SJSA1 (cell line): ENCODE measurements at places on chromosomes 2 and 18. TPM values are rescaled to one million over a fixed set of nuclear protein-coding genes. Genes with fewer than 3 reads are reported as not detected.
A peak's percentile ranks its signal among the peaks of the same experiment; 100 is the strongest.

DNA sequence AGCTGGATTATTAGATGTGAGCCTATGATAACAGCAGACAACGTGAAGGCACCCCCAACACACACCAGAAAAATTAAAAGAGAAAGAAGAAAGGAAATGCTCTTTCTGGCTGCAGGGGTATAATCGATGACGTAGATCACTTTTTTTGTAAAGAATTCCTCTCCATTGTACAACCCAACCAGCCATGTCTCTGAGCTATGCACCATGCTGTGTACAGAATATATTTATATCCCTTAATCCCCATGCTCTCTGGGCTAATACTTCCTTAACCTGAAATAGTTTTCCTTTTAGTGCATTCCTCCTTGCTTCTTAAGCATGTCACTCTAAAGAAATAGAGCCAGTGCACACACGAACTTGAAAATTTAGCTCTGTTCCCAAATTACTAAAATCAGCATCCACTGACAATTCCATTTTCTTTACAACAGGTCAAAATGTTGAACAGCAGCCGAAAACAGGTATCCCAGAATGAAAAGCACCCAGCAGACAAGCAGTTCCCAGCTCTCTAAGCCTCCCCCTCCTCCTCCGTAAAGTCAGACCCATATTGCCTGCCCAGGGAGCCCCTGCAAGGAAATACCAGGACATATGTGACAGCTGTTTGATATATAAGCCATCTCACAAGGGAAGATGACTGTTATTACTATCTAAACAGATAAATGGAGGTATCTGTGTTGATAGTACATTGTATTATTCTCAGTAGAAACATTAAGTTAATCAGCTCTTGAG, 247.4 kb upstream of the RAB6C start:
- H3K4me3 ChIP-seq, result no peak overlapping the region
- H3K27ac ChIP-seq, result no peak overlapping the region
- H3K4me1 ChIP-seq, result no peaks in the 10 kb centered on the region

GRCh38 chr2:167212014-167212648, 323.9 kb downstream of the XIRP2 start:
- H3K4me3 ChIP-seq, result no peak overlapping the region
- H3K4me1 ChIP-seq, result no peaks in the 10 kb centered on the region
- no peaks in the 10 kb centered on the region for H3K36me3 ChIP-seq
- peak; percentile 47 for DNase-seq

DNA sequence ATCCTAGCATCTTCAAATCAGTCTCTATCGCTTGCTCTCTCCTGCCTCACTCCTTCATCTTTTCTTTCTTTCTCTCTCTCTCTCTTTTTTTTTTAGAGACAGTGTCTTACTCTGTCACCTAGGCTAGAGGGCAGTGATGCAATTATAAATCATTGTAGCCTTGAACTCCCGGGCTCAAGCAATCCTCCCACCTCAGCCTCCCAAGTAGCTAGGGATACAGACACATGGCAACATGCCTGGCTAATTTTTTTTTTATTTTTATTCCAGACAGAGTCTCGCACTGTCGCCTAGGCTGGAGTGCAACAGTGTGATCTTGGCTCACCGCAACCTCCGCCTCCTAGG, 10.6 kb upstream of the SLC66A3 start:
- H3K36me3 ChIP-seq, result no peaks in the 10 kb centered on the region
- H3K4me3 ChIP-seq, result no peak overlapping the region
- H3K27me3 ChIP-seq, result peaks cover 4% of the 10 kb centered on the region; the same call in 1 of the 2 replicates
- no peak overlapping the region for H3K27ac ChIP-seq

- no peaks in the 10 kb centered on the region; the same call in 1 of the 2 replicates for H3K4me1 ChIP-seq
- no peak overlapping the region for H3K4me3 ChIP-seq
- no peak overlapping the region for H3K27ac ChIP-seq
- peaks cover 31% of the 10 kb centered on the region for H3K27me3 ChIP-seq
- H3K36me3 ChIP-seq, result no peaks in the 10 kb centered on the region
- no peak for DNase-seq
Observed at GRCh38 chr2:241842067-241842415, 16.7 kb downstream of the PDCD1 start.

- no peaks in the 10 kb centered on the region for H3K4me1 ChIP-seq
- H3K27ac ChIP-seq, result no peak overlapping the region
- H3K4me3 ChIP-seq, result no peak overlapping the region
- peaks cover 9% of the 10 kb centered on the region; the same call in 1 of the 2 replicates for H3K27me3 ChIP-seq
- no peak for DNase-seq
- H3K36me3 ChIP-seq, result no peaks in the 10 kb centered on the region
Observed at GRCh38 chr2:108898315-108899082, 90.5 kb downstream of the EDAR start.

DNA sequence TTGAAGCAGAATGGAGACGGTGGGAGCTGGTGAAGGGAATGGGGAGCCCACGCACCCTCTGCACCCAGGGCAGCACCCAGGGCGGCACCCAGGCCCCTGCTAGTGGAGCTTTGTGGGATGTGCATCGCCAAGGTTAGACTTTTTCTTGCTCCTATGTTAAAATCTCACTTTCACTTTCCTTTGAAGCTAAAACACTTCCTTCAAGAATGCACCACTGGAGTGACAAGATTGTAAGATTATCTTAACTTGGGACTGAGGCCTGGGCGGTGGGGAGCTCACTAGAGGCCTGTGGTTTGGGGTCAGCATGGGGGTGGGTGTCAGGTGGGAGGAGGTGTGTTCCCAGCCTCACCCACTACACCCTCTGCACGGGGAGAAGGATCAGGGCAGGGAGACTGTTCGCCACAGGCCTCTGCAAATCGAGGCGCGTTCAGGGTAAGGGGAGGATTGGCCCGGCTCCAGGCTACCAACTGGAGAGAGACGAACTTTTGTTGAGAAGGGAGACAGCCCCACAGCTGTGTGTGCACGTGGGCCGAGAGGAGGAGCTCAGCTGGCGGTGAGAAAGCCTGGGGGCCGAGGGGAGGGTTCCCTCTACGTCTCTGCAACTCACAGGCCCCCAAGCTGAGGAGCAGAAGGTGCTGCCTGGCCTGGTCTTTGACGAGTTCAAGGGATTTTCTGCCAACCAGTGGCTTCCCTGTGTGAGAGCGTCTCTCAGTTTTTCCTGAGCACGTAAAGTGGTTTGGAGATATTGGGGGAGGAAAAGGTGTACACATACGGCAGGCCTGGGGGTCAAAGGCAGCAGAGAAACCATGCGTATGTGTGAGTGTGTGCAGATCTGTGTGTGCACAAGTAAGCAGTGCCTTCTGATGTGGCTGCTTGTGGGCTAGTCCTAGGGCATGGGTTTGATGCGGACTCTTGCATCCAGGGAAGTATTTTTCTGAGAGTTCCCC, 147.7 kb downstream of the KLHL29 start:
- no peak overlapping the region for H3K27ac ChIP-seq
- no peaks in the 10 kb centered on the region for H3K36me3 ChIP-seq
- H3K27me3 ChIP-seq, result no peaks in the 10 kb centered on the region
- H3K4me3 ChIP-seq, result no peak overlapping the region
- DNase-seq, result no peak

- no peaks in the 10 kb centered on the region for H3K36me3 ChIP-seq
- H3K4me3 ChIP-seq, result no peak overlapping the region
- H3K4me1 ChIP-seq, result peaks cover 40% of the 10 kb centered on the region
- peak overlapping the region; percentile 79 for H3K27ac ChIP-seq
Observed at GRCh38 chr2:37683921-37684780, 12.7 kb upstream of the CDC42EP3 start.

- H3K4me1 ChIP-seq, result no peaks in the 10 kb centered on the region
- H3K36me3 ChIP-seq, result peaks cover 92% of the 10 kb centered on the region
- no peaks in the 10 kb centered on the region for H3K27me3 ChIP-seq
- H3K27ac ChIP-seq, result no peak overlapping the region
Observed at GRCh38 chr2:241334813-241335212, 19.1 kb downstream of the SEPTIN2 start.

- H3K36me3 ChIP-seq, result no peaks in the 10 kb centered on the region
- DNase-seq, result no peak
- peaks cover 2% of the 10 kb centered on the region; the same call in 1 of the 2 replicates for H3K27me3 ChIP-seq
- no peak overlapping the region for H3K4me3 ChIP-seq
Observed at GRCh38 chr2:31151501-31151900, 13.3 kb upstream of the GALNT14 start.

DNA sequence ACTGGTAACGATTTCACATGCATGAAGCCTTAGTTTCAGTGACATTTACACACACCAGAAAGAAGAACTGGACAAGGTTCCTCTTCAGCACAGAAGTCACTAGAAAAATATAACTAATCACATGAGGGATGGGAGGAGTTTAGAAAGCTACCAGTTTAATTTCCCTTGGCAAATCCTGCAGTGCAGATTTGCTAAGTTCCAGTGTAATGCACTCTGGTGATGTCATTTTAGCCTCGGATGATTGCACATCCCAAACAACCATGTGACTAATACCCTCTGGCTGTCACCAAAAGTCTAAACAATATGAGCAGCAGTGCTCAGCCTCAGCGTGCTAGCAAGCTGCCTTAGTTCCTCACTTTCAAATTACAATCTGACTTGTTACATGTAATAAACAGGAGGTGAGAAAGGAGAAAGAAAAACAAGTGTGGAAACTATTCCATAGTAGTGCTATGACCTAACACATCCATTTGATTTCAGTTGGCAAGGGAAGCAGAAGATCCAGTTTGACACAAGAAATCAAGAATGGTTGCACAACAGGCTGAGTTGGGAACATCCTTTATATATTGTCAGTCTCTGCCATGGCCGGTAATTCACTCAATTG, 35.3 kb upstream of the PPP1CB start:
- DNase-seq, result peak; percentile 79
- no peaks in the 10 kb centered on the region for H3K27me3 ChIP-seq
- H3K27ac ChIP-seq, result peak overlapping the region; percentile 75
- H3K4me3 ChIP-seq, result no peak overlapping the region
- no peaks in the 10 kb centered on the region for H3K36me3 ChIP-seq
- H3K4me1 ChIP-seq, result peaks cover 36% of the 10 kb centered on the region

GRCh38 chr2:178404368-178404767, 46.6 kb downstream of the PRKRA start:
- H3K4me3 ChIP-seq, result no peak overlapping the region
- no peaks in the 10 kb centered on the region for H3K36me3 ChIP-seq
- H3K27ac ChIP-seq, result no peak overlapping the region
- peak; percentile 72 for DNase-seq
- H3K27me3 ChIP-seq, result no peaks in the 10 kb centered on the region

- no peak within 1 kb of the TSS for H3K27ac ChIP-seq
- H3K36me3 ChIP-seq, result no peaks in the 10 kb centered on the region
- no peaks in the 10 kb centered on the region for H3K27me3 ChIP-seq
Observed at GRCh38 chr2:169031202-169031601, at the start of gene ABCB11. Gene ABCB11, minus strand, starts transcription at chr2:169031324. Its CDS starts 13,199 bp downstream, at chr2:169018125.

DNA sequence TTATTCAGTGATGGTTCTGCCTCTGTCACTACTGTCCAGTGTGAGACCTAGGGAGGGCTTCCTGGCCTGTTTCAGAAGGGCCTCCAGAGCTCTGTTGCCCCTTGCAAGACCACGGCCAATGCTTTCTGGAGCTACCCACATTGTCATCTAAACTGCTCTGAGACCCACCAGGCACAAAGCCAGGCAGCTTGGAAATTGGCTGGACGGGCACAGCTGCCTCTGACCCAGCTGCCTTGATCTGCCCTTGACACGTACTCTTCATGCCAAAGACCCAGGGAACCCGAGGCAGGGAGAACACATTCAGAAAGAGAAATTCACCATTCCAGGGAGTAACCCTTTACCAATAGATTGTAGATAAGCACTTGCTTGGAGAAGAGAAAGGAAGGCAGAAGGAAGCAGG, 183.7 kb upstream of the SIX2 start:
- H3K36me3 ChIP-seq, result no peaks in the 10 kb centered on the region
- peaks cover 14% of the 10 kb centered on the region for H3K4me1 ChIP-seq
- DNase-seq, result no peak

Gene NAT8
- total RNA-seq, result not detected in 2 replicates

Gene ZBTB7C
- 0.44 and 0.50 TPM in 2 replicates for total RNA-seq

Gene ELOA2
- not detected in 2 replicates for total RNA-seq

Gene UGT1A9
- total RNA-seq, result not detected in 2 replicates

Gene PTH2R
- total RNA-seq, result not detected in 2 replicates

Gene CAPN14
- total RNA-seq, result 0.41 TPM in 1 of 2 replicates, not detected in the other
